Esophagus mucosa (tissue), 1 donor: ENCODE measurements at places on chromosomes 1 and 21. TPM values are rescaled to one million over a fixed set of nuclear protein-coding genes. Genes with fewer than 3 reads are reported as not detected.

DNA sequence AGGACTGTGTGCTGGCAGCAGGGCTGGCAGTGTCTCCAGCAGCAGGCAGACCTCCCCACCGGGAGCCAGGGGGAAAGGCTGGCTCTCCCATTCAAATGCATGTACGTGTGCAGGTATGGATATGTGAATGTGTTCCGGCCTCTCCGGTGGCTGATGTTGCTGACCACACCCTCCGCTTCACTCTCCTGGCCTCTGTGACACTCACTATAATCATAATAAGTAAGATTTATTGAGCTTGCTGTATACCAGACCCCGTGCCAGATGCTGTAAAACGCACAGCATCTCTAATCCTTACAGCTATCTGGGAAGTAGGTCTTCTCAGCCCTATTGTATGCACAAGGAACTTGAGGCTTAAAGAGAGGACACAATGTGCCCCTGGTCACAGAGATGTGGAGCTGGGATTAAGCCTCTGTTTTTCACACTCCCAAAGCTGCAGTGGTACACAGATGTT is 20.5 kb upstream of the ARTN start:
- ATAC-seq, result peak; percentile 42

DNA sequence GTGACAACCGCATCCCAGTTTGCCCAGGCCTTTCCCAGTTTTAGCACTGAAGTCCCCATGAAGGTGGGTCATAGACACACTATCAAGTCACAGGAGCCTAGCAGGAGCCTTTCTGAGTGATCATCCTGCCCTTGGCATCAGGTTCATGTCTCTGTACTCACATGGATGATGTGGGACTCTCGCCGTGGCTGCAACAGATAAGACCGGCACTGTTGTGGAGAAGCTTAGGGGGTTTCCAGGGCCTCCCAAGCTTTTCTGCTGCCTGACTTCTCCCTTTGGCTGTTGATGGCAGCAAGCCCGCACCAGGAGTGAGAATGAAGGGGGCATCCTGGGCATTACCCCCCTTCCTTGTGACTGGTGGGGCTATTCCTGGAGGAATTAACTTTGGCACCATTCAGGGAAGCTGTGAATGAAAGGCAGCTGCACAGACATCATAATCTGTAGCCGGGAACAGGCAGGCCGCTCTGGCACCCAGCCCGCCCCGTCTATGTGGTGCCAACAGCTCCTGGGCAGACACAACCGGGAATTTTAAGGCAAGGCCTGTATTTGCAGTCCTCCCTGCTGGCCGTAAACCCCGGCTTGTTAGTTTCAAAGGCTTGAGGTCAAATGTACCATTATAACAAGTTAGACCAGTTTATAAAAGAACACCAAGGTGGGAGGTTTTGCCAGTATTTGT is 148.6 kb downstream of the HUNK start:
- ATAC-seq, result peak; percentile 83

GRCh38 chr1:58815686-58816071 is 31.8 kb upstream of the JUN start:
- peak; percentile 38 for ATAC-seq

DNA sequence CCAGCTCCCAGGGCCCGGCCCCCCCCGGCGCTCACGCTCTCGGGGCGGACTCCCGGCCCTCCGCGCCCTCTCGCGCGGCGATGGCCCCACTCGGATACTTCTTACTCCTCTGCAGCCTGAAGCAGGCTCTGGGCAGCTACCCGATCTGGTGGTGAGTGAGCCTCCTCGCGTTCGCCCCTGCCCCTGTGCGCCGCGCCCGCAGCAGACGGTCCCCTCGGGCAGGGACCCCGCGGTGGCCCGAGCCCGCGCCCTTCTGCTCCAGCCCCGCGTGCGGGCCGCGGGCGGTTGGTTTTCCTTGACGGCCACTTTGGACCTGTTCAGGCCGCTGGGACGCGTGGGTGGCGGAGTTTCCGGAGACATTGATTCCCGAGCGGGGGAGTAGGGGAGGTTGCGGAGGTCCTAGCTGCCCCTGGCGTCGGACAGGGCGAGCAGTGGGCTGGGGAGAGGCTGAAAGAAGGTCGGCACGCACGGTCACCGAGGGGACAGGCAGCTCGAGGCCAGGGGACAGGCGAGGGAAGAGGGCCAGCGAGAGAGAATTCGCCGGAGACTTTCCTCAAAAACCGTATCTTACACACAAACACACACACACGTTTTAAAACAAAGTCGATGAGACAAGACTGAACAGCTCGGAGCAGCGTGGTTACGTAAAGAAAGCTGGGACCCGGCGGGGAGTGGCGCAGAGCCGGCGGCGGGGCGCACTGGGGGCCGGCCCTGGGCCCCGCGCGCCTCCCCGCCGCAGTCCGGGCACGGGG is 427 bp downstream of the WNT3A start:
- peak; percentile 18 for ATAC-seq

GRCh38 chr1:205589618-205590456 is 42.0 kb downstream of the ELK4 start:
- no peak for ATAC-seq

DNA sequence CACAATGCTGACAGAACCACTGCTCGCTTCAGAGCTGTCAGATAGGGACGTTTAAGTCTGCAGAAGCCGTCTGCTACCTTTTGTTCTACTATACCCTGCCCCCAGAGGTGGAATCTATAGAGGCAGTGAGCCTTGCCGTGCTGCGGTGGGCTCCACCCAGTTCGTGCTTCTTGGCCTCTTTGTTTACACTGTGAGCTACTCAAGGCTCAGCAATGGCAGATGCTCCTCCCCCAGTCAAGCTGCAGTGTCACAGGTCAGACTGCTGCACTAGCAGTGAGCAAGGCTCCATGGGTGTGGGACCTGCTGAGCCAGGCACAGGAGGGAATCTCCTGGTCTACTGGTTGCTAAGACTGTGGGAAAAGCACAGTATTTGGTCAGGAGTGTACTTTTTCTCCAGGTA is 47.1 kb downstream of the LEPR start:
- peak; percentile 77 for ATAC-seq

DNA sequence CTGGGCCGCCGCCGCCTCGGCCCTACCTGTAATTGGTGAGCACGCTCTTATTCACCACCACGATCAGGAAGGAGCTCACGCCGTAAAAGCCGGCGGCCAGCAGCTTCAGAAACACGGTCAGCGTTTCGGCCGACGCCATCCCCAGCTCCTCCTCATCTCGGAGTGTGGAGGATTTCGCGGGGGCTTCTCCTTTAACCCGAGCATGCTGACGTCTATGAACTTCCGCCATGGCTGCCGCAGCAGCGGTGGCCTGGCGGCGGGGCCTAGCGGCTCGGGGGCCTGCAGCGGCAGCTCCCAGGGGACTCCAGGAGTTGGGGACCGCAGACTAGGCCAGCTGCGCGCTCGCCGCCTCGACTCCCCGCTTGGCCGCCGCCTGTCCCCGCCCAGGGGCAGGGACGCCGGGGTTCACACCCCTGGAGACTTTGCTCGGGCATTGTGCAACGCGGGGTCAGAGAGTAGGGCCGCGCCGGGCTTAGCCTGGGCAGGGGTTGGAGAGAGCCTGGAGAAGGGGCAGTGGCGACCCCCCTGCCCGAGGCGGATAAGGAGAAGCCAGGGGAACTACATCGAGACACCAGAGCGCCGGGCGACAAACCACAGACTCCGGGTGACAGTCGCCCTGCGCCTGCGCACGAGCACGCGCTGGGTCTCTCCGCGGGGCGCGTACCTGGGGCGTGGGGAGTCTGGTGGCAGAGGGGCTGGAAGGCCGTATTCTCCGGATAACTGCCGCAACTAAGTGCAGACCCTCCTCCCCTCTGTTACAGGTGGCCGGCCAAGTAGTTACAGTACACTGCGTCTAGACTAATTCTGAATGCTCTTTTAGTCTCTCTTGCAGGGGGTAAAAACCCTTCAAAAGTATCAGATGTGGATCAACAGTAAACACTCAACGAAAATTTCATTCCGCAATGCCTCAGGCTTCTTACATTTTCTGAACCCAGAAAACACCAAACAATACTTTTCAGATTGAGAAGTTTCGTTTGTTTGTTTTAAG is at the start of gene SLC35D1:
TSS of gene SLC35D1 (minus strand) at position 364 of the 988 bp plus-strand sequence. CDS start at position 229, 135 bp downstream.
- ATAC-seq, result peak; percentile 83

DNA sequence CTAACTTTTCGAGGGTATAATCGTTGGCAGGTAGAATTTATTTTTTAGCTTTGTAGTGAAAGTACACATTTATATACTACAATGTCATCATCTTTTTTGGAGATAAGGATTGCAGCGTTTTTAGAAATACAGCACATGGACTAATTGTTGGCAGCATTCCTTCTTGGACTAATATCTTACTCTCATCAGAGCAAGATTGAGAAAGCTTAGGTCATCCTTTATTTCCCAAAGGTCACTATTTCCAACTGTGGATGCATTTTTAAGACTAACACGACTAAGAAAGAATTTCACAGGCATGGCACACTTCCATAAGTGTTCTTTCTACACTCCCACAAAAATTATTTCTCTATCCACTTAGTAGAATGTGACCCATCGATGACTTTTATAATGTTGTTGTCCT is 732.3 kb downstream of the NCAM2 start:
- no peak for ATAC-seq

GRCh38 chr1:241615043-241615974 is 24.9 kb downstream of the CHML start:
- ATAC-seq, result no peak

- no peak for ATAC-seq
Observed at GRCh38 chr1:202310071-202310725, 31.5 kb downstream of the UBE2T start.

DNA sequence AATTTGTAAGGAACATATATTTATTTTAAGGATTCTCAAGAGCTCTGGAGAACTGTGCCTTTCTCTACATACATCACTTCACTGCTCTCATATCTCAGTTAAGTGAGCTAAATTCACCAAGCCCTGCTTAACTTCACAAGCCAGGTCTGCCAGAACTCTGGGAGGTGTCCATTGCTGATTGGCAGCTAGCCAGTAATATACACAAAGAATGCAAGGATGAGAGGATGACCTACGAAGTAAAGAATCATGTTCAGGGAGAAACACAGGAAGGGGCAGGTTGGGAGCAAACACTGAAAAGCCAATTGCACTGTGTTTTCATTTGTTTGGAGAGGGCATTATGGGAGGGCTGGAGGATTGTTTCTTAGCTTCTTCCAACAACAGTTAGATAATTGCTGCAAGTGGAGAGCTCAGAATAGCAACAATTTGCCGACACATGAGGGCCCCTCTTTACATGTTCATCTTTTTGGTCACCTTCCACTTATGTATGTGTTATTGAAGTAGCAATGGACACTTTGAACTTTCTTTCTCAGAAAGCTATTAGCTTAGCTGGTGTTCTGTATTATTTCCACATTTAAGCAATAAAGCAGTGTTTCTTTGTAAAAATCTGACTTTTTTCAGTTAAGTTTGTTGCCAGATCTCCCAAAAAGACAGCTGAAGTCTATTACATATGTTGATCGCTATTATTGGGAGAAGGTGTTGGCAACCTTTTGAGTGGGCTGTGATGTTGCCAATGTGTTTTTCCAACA is 254.8 kb downstream of the LTN1 start:
- ATAC-seq, result no peak

DNA sequence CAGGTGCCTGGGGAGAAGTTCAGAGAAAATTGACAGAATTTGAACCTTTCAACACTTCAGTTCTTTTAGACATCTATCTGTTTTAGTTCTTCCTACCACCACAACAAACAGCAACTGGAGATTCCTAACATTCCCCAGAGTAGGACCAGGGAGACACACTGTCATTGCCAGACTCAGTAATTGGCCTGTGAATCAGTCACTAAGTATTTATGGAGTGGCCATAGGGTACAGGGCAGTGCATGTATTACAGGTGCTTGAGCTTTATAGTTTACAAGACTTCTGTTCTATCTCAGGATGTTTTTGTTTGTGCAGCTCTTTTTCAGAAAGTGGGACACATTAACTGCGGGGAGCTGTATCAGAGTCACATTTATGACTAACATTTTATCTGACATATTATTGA is 1.7 kb downstream of the CDC14A start:
- no peak for ATAC-seq

DNA sequence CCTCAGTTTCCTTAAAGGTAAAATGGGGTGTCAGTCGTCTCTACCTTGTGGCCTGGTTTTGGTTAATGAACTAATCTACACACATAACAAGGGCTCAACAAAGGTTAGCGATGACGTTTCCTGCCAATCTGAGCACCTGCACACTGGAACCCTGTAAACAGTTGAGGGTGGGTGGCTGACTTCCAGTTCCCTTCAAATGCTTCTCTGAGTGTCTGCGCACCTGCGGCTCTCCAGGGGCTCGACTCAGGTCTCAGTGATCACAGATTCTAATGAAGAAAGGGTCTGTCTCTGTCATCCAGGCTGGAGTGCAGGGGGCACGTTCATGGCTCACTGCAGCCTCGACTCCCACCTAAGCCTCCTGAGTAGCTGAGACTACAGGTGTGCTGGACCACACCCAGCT is 3.3 kb upstream of the AGPAT3 start:
- ATAC-seq, result no peak

DNA sequence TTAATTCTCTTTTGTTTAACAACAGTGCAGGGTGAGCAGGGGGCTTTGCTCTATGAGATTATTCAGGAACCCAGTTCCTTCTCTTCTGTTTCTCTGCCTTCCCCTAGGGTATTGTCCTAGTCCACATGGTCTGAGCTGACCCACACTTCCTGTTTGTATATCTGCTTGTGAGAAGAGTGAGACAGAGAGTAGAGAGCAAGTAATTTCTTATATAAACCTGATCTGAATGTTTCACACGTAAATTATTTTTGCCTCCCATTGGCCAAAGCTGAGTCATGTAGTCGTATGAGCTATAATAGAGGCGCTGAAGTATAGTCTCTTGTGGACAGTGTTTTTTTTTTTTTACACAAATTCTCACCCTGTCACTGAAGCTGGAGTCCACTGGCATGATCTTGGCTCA is 134.2 kb upstream of the SERTAD4 start:
- no peak for ATAC-seq

- peak; percentile 85 for ATAC-seq
Observed at GRCh38 chr1:46394108-46394871, at the start of gene FAAH. Gene FAAH (plus strand): TSS chr1:46394317. CDS start chr1:46394349, 32 bp downstream.

The PLXNA2 gene
- total RNA-seq, result 47.5 TPM

The CR1 gene
- 0.96 TPM for total RNA-seq

The ADORA1 gene
- total RNA-seq, result 0.28 TPM

The DESI2 gene
- total RNA-seq, result 17.0 TPM

The ARHGEF16 gene
- 19.9 TPM for total RNA-seq
